ENCODE measurements at places on chromosomes 3 and 15. TPM values are rescaled to one million over a fixed set of nuclear protein-coding genes. Genes with fewer than 3 reads are reported as not detected.

DNA sequence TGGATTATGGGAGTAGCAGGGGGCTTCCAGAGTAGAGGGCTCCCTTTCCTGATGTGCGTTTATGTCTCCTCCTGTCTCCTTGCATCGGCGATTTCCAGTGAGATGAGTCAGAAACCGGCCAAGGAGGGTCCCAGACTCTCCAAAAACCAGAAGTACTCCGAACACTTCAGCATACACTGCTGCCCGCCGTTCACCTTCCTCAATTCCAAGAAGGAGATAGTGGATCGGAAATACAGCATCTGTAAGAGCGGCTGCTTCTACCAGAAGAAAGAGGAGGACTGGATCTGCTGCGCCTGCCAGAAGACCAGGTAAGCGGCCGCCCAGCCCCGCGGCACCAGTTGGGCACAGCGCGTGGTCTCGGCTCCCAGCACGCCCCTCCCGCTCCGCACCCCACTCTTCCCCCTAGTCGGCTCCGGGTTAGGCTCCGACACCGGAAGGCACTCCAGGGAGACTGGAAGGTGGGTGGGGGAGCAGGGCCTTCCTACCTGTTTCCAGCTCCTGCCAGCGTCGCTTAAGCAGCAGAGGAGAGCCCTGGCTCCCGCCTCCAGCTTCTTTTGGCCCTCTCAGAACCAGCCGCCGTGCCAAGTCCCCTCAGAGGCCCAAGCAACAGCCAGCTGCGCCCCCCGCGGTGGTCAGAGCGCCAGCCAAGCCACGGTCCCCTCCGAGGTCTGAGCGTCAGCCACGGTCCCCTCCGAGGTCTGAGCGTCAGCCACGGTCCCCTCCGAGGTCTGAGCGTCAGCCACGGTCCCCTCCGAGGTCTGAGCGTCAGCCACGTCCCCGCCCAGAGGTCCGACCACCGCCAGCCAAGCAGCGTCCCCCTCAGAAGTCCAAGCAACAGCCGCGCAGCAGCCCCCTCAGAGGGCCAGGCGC lies 34.7 kb downstream of the MOBP start:
- no peak for DNase-seq

DNA sequence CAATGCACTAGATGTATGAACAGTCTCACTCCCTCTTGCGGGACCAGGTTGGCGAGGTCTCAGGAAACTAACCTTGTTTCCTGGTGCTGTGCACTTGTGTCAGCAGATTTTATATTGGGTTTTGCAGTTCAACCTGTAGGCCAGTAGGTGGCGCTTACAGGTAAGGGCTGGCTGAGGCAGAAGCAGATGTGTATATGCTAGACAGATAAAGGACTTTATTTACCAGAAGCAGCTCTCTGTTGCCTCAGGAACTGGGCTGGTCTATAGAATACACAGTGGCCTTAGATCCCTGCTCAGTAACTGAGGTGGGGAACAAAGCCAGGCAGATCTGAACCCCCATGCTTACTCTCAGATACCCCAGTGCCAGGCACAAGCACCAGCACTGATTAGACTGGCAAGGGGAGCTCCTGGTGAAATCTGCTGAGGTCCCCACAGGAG lies 296.8 kb downstream of the DOCK3 start:
- no peak for DNase-seq

- DNase-seq: no peak
These were observed 252.1 kb downstream of the NTRK3 start for GRCh38 chr15:88004399-88004798.

DNA sequence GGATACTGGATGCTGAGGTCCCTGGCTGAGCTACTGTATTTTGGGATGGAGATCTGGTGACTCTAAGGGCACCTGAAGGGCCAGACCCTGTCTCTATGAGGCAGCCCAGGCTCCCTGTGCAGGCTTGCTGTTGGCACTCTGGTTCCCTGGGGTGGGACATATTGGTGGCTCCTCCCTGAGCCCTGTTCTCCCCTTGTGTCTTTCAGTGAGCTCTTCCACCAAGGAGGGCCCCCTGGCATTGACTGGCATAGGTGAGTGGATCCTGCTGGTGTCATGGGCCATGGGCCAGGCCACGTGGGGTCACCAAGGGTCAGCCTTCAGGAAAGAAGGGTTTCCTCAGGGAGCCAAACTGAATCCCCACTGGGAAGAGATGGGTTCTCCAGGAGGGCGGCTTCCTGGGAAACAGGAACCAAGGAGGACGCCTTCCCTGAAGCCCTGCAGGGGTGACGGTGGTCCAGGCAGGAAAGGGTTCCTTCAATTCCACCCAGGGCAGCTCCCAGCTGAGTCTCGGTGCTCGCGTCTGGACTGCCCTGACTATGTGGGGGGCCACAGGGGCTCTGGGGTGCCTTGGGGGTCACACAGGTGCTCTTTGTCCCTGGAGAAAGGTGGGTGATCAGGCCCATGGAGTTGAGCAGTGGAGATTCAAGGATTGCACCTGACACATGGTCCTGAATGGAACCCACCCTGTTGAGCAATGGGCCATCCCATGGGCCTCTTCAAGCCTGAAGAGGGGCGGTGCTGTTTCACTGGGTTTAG lies 220.4 kb downstream of the SNRPN start:
- peak; percentile 66 for DNase-seq

- DNase-seq: no peak
These were observed 96.4 kb upstream of the P3H2 start for GRCh38 chr3:190217081-190217480.

DNA sequence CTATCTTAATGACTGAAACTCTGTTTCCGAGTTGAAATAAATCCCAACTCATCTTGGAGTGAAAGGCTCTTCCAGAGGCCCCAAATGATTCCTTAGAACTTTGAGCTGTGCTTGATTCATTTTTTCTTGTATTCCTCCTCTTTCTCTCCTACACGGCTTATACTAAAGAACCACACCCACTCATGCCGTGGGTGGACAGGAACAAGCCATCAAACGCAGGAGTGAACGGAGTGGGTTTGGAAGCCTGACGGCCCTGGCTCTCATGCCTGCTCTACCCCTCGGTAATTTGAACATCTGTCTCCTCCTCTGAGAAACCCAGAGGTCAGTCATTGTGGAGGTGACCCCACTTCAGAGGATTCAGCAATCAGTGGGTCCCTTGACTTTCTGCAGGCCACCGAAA lies 236.5 kb downstream of the AGBL1 start:
- DNase-seq: no peak

Gene PRR20G
- total RNA-seq: not detected

Gene SLC28A2
- total RNA-seq: not detected

Gene NANOGP8
- total RNA-seq: not detected

DNA sequence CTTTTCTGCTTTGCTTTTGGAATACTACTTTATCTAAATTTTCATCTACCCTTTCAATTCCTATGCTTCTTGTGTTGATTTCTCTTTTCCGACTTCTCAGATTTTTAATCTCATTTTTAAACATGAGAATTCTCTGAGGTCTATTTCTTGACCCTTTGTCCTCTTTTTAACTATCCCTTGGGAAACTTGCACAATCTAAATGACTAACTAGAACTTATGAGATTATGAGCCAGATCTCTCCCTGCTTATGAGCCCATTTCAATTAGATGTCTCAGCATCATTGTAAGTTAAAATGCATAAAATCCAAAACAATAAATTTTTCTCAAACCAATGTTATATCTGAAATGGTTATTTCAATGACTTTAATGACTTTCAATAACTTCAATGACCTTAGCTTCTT lies 296.9 kb upstream of the AGTR1 start:
- DNase-seq: no peak

- DNase-seq: peak; percentile 15
These were observed 28.5 kb upstream of the TSEN2 start for GRCh38 chr3:12455740-12456139.

- no peak for DNase-seq
These were observed 17.4 kb downstream of the SLC35A5 start for GRCh38 chr3:112579232-112579631.

Gene CTXN2
- not detected for total RNA-seq

DNA sequence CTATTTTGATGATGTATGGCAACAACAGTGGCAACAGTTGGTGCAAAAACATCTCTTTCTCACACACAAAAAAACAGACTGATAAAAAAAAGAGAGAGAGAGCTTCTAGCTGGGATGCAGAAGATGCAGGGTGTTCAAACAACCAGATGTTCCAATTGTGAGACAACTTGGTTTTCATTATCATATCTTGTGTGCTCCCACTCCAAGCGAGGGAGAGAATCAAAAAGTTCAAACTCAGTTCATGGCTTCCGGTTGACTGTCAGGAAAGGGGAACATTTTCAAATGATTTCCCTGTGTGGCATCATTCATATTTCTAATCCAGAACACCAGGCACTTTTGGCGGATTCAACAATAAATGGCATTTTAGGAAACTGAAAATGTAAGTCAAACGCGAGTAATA lies 72.1 kb downstream of the RSL24D1 start:
- DNase-seq: no peak

- DNase-seq: no peak
These were observed 71.0 kb downstream of the B3GNT5 start for GRCh38 chr3:183324083-183324482.

DNA sequence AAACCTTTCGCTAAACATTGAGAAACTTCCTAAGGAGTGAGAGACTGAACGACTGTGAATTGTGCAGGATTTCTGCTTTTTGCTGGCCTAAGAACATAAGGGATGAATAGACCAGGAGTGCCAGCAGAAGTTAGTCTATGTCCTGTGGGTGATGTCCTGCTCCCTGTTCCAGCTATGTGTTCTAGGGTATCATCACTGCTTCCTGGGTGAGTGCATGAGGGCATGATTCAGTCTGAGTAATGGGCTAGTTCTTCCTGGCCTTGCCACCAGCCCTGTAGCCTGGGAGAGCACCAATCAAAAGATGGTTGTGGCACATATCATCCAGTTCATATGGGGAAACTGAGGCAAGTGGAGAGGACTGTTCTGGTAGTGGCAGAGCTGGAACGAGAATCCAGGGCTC lies 153.9 kb upstream of the TPM1 start:
- no peak for DNase-seq

Gene TM4SF4
- total RNA-seq: 0.57 TPM

DNA sequence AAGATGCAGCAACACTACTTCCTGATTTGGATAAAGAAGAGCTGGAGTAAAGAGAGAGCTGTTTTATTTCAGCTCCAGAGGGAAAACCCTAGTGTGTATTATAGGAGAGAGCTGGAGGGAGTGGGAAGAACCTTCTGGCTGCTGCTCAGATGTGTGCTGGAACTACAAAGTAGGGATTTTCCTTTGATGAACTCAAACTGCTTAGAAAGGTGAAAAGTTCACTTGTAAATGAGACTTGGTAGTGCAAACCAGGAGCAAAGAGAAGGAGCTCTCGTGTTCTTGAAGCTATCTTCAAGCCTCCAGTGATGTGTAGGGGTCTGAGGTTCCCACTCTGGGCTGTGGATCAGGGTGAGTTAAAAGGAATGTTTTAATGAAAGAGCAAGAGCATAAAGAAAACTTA lies 110.4 kb downstream of the EDEM1 start:
- no peak for DNase-seq

GRCh38 chr3:53939813-53940212 lies 48.2 kb upstream of the SELENOK start:
- DNase-seq: no peak

- no peak for DNase-seq
These were observed 16.6 kb downstream of the MAP2K1 start for GRCh38 chr15:66403323-66403722.
